H4 (cell line): ENCODE measurements at places on chromosomes 1 and 21. TPM values are rescaled to one million over a fixed set of nuclear protein-coding genes. Genes with fewer than 3 reads are reported as not detected.

Gene CD1B
- total RNA-seq, result not detected in 2 replicates

DNA sequence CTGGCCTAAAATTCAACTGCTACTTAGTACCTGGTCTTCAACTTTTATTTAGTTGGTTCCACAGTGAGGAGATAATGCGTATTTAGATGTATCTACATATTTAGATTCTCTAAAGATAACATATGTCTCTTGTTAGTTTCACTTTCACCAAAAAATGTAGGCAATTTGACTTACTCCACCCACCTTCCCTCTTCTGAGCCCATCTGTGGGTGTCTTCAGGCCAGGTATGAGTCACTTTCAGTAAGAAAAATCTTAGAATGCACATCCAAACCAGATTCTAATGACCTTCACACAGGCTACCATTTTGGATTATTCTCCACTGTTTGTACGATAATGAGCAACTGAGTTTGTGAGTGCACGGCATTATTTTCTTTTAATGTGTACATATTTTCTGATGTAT lies 501.7 kb downstream of the NEGR1 start:
- DNase-seq, result no peak

Gene SYTL1
- 0.99 and 1.0 TPM in 2 replicates for total RNA-seq

Gene OR2L8
- not detected in 2 replicates for total RNA-seq

DNA sequence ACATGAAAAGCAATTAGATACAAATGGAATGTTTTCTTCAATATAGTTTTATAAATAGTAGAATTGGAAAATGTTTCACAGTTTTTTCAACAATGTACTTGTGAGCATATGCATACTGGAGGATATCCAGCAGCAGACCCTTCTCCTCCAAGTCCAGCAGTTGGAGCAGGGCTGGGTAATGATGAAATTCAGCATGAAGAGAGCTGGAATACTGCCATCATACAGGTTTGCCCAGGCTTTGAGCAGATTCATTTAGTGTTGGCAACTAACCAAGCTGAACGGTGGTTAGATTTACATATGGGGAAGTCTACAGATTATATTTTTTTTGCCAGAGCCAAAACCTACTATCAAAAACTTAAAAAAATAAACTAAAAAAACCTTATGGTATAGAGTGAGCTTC lies 38.3 kb downstream of the WDR3 start:
- DNase-seq, result peak; percentile 55

GRCh38 chr1:85135392-85135798 lies 65.4 kb downstream of the SYDE2 start:
- no peak for DNase-seq

- no peak for DNase-seq
These were observed 18.9 kb downstream of the C1orf174 start for GRCh38 chr1:3881193-3881480.

Gene CCDC181
- 1.1 and 1.7 TPM in 2 replicates for total RNA-seq
